ENCODE measurements at places on chromosomes 11 and 22.

DNA sequence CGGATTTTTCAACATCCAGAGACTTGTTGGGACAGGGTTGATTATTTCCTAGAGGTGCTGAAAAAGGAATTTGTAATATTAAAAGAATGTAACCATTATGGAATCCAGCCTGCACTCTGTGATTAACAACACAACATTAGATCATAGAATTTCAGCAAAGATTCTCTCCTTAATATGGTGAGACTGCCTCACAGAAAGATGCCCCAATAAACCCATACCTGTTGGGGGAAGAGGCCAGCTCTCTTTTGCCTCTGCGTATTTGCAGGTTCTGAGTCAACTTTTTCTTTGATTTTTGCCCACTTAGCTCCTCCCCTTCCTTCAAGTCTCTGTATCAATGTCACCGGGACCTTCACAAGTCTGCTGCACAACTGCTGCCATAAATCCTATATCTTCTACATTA, 12.4 kb upstream of the MTMR3 start:
- DNase-seq = peak; percentile 5

DNA sequence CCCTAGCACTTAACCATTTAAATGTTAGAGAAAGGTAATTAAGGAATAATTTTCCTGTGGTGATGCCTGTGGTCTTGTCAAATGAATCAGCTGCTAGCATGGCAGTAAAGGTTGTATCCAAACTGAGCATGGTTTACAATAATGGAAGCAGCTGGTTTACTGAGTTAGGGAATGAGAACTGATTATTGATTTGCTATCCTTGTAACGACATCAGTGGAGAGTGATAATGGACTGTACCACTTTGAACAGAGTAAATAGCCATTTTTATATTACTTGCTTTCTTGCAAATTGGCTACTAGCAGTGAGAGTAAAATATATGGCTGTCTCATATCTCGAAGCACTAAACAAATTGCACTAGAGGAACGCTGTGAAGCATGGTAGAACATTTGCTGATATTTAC, 589.0 kb upstream of the ANO5 start:
- no peak for DNase-seq

DNA sequence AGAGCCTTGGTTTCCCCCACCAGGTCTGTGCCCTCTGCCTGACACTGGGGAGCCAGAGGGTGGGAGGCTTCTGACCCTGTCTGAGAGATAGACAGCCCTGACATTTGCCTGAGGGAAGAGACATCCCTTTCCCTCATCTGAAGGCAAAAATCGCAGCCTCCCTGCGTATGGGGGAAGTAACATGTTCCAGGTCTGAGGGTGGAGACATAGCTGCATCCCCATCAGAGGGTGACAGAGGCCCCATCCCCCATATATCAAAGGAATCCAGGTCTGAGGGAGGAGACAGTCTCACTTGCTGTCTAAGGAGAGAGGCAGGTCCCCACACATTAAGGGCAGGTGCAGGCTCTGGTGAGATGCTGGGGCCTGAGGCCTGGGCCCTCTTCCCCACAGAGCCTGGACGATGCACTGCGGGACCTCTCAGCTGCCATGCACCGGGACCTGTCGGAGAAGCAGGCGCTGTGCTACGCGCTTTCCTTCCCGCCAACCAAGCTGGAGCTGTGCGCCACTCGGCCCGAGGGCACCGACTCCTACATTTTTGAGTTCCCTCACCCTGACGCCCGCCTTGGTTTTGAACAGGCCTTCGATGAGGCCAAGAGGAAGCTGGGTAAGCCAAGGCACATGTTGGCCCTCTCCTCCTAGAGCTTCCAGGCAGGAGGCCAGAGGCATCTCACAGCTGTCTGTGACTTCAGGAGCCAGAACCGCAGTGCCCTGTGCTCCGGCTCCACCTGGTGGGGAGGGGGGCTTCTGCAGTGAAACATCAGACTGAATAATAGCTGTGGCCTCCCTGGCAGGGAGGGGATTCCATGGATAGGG, 16.1 kb upstream of the RELT start:
- DNase-seq = peak; percentile 28

GRCh38 chr11:134633276-134633675, 221.2 kb upstream of the B3GAT1 start:
- no peak for DNase-seq

- no peak for DNase-seq
These were observed 28.6 kb downstream of the GNB1L start for GRCh38 chr22:19825904-19826618.

DNA sequence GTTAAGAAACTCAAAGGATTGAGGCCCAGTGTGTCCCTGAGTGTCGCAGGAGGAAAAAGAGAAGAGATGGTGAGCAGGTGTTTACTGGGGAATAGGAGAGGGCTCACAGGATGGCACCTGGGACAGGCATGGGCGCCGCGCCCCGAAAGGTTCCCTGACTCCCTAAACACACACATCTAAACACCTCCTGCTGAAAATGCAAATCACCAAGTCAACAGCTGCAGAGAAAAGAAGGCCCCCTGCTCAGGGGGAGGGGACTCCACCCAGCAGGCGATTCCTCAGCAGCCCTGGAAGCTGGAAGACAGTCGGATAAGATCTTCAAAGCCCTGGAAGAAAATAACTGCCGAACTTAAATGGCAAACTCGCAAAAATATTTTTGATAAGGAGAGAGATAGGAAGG, 377.2 kb downstream of the BRD1 start:
- no peak for DNase-seq

DNA sequence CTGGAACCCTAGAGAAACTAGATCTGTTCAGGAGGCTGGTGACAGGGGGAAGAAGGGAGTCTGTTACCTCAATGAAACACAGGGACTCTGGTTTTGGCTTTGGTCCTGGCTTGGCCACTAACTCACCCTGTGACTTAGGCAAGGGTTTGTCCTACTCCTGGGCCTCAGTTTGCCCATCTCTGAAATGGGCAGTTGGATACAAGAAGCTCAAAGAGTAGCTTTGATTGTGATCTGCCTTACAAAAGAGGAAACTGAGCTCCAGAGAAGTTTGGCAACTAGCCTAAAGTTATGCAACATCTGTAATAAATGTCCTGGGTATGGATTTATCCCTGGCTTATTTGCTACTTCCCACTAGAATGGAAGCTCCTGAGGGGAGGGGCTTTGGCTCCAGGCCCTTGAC, 24.0 kb upstream of the LMO1 start:
- no peak for DNase-seq

- no peak for DNase-seq
These were observed 4.9 kb downstream of the ZFTA start for GRCh38 chr11:63763496-63764339.

DNA sequence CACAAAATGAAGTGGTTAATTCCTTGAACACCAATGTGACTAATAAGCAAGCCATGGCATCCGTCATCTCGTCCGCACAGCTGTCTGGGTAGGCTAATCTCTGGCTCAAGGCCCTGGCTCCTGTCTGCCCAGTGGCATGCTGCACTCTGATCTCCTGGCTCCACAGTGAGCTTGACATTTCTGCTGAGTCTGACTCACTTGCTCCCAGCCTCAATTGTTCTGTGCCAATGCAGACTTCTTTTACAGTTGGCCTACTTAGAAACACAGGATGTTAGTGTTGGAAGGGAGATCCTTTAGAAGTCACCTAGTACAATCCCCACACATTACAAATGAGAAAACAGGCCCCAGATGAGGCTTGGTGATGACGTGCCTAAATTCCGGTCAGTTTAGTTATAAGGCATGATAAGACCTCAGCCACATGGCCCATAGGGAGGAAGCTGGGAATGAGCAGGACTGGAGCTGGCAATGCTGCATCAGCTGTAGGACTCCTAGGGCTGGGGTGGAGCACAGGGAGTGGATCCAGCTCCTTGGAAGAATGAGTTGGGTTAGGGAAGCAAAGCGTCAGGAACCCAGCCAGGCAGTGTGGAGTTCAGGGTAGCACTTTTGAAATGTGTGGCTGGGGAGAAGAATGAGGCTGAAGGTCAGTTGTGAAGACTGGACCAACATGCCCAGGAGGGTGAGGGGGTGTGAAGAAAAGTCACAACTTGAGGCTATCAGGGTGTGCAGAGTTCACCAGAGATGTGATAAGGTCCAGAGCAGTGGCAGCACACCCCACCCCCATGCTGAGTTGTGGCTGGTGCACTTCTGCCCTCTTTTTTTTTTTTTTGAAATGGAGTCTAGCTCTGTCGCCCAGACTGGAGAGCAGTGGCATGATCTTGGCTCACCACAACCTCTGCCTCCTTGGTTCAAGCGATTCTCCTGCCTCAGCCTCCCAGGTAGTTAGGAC, 70.2 kb upstream of the EED start:
- DNase-seq = no peak

DNA sequence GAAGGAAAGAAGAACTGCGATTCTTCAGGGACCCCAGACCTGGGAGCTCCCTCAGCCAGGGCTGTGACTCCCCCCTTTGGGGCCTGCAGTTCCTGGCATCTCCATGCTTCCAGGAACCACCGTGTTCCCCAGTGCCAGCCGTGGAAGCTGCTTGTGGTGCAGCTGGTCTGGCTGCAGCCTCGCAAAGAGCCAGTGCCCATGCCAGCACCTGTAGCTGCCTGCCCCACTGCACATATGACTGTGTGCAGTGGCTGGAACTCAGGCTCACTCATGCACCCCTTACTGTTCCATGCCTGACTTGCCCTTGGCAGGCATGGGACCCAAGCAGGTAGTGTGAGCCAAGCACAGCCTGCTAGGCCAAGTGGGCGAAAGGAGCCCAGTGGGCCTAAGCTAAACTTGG, 401.3 kb downstream of the LRRC4C start:
- no peak for DNase-seq

DNA sequence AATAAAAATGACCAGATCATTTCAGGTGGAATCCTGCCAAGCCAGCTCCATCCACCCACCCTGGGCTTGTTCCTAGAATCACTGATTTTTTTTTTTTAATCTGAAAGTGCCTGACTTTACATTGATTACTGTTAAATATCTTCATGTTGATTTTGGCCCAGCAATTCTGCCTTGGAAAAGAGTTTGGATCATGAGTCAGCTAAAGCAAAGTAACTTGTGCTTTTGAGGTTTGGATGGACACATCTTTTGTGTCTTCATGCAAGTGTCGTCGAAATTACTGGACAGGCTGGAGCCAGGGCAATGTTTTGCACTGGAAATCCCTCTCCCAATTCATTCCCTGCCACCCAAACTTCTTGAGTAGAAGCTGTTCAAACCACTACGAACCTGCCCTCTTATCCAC, 164.0 kb upstream of the SYT13 start:
- DNase-seq = no peak

DNA sequence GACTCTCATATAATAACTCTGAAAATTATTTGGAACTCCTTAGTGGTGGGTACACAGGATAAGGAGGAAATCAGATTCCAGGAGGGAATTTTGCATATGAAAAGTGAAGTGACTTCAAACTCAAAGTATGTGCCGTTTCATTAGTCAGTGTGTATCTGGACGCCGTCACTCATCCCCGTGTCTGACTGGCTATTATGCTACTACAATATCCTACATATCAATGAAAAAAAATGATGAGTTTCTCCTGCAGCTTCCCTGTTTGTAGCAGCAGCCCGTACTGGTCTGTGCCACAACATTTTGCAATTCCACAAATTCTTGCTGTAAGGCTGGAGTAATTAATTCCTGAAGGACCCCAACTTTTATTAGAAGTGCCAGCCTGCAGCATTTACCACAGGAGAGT, 16.5 kb downstream of the WT1 start:
- DNase-seq = no peak

DNA sequence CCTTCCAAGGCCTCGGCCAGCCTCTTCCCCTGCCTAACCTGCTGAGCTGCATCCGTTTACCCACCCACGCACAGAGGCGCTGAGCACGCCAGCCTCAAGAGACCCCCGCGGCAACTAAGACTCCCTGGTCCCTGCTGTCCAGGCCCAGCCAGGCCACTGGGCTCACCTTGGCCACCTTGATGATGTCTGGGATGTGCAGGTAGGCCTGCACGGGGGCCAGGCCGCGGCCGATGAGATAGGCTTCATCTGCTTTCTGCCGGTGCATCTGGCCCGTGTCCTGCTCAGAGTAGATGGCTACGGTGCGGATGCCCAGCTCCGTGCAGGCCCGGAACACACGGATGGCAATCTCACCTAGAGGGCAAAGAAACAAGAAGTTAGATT, 14.6 kb downstream of the LRFN4 start:
- DNase-seq = no peak

DNA sequence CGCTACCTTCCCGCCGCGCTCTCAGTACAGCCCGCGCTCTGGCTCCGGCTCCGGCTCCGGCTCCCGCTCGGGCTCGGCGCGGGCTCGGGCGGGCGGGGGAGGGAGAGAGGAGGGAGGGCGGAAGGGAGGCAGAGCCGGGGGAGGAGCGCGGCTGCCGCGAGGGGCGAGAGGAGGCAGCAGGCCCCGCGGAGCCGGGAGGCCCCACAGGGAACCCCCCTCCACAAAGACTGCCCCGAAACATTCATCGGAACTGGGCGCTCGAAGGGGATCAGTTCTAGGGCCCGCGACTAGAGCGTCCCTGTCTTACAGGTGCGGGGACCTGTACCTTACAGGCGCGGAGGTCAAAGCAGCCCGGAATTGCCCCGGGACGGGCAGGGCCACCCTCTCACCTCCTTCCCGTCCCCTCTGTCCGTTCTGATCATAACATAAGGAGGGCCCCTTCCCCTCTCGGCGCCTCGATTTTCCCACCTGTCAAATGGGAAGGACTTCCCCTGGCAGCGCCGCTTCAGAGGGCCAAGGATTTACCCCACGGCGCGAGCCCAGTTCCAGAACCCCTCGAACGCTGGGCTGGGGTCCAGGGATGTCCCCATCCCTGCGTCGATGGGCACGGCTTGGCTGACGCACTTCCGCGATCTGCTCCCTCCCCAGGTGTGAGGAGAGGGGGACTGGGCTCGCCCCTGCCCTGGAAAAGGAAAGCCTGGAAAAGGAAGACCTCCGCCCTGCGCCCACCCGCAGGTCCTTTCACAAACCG, at the start of gene SHISA8:
Gene SHISA8, minus strand, starts transcription at position 40 of the 751 bp plus-strand sequence. CDS start 407 bp downstream, outside the sequence.
- peak; percentile 49 for DNase-seq
